ENCODE measurements at places on chromosomes 7 and 10. TPM values are rescaled to one million over a fixed set of nuclear protein-coding genes. Genes with fewer than 3 reads are reported as not detected.

GRCh38 chr7:149334219-149334618 is 72.2 kb downstream of the ZNF783 start:
- DNase-seq: no peak

GRCh38 chr10:74917481-74918077 is 91.2 kb downstream of the KAT6B start:
- no peak for DNase-seq

DNA sequence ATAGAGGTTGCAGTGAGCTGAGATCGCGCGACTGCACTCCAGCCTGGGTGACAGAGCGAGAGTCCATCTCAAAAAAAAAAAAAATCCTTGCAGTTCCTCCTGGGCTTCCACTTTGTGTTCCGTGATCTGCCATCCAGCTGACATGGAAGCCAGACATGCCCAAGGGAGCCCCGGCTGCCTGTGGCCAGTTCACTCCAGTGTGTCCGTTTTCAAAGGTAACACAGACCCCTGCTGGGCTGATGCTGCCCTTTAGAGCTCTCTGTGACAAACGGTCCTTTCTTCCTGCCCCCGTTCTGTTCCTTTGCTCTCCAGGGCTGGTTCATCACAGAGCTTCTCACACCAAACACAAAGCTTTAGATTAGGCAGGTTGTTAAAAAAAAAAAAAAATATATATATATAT is 130.8 kb downstream of the CUL2 start:
- DNase-seq: no peak

GRCh38 chr7:105130048-105130447 is 116.0 kb downstream of the KMT2E start:
- DNase-seq: peak; percentile 70

Gene ZMYND11
- total RNA-seq: 142 TPM

Gene SCART1
- 1.5 TPM for total RNA-seq

Gene CTAGE15
- 0.34 TPM for total RNA-seq

Data from esophagus muscularis mucosa (tissue), 4 donors.